ENCODE measurements at places on chromosomes 13 and 19.

GRCh38 chr13:112487127-112487517 is 100.8 kb downstream of the TUBGCP3 start:
- DNase-seq = no peak

- DNase-seq = no peak
Observed at GRCh38 chr19:31140717-31141116, 208.5 kb downstream of the TSHZ3 start.

DNA sequence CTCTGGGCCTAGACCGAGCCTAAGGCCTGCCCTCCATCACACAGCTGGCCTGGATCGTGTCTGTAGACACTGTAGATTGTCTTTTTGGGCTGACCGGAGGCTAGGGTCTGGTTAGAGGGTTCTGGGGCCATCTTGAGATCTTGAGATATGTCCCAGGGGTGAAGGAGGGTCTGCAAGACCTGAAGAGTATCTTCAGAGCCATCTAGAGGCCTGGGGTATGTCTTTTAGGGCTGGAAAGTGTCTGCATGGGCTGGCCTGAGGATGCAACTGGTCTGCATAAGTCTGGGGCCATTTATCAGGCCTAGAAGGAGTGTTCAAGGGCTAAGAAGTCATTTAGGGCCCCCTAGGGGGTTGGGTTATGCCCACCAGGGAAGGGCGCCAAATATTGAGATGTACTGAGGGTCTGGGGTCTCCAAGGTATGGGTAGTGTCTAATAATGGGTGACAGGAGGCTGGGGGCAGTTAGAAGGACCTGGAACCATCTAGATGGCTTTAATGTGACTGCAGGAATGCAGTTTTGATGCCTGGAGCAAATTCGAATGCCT is 555 bp downstream of the SCAF1 start:
- no peak for DNase-seq

- DNase-seq = no peak
Observed at GRCh38 chr13:48662226-48662625, 8.5 kb downstream of the CYSLTR2 start.

DNA sequence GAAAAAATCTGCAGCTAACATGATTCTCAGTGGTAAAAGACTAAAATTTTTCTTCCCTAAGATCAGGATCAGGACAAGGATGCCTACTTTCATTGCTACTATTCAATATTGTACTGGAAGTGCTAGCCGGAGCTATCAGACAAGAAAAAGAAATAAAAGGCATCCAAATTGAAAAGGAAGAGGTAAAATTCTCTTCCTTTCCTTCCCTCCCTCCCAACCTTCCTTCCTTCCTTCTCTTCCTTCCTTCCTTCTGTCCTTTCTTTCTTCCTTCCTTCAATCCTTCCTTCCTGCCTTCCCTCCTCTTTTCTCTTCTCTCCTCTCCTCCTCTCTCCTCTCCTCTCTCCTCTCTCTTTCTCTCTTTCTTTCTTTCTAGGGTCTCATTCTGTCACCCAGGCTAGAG is 26.7 kb upstream of the LRP3 start:
- no peak for DNase-seq

DNA sequence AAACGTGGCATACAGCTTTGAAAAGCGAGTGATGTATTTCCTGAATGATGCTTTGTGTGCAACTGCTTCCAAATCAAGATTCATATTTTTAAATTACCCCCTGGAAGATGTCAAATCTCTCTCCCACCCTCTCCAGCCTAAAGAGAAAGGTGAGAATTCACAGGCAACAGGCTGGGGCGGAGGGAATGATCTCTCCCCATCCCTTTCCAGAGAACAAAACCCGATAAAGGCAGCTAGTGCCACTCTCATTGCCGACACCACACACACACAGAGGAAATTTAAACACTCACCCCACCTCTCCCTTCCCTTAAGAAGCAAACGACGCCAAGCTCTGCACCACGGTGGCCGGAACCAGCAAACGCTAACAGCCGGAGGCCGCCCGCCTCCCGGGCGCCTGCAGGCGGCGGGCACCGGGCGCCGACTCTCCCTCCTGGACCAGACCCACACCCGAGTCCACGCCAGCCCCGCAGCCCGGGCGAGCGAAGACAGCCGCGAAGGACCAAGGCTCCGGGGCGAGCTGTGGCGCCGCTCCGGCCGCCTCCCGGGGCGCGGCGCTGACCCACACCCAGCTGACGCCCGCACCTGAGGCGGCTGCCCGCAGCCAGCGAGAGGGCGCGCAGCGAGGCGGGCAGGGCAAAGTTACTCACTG is 477 bp downstream of the LNX2 start:
- DNase-seq = no peak

DNA sequence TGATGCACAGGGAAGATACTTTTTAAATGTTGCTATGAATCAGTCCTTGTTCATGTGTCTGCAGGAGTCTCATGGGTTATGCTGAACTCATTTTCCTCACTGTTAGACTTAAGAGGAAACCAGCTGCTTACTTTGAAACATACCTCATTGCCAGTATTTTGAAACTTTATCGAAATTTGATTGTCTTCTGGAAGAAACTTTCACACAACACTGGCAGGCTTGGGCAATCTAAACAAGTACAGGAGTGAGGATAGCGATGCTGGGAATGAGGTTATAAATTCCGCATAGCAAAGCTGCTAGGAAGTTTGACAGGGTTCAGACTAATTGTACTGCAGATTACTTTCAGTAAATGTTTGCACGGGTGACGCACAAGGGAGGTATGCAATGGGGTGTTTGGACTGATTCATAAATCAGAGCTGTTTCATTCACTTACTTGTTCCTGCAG is 245.7 kb downstream of the DNAJC15 start:
- peak; percentile 89 for DNase-seq

- DNase-seq = peak; percentile 69
Observed at GRCh38 chr13:27130979-27131623, 40.5 kb downstream of the USP12 start.

DNA sequence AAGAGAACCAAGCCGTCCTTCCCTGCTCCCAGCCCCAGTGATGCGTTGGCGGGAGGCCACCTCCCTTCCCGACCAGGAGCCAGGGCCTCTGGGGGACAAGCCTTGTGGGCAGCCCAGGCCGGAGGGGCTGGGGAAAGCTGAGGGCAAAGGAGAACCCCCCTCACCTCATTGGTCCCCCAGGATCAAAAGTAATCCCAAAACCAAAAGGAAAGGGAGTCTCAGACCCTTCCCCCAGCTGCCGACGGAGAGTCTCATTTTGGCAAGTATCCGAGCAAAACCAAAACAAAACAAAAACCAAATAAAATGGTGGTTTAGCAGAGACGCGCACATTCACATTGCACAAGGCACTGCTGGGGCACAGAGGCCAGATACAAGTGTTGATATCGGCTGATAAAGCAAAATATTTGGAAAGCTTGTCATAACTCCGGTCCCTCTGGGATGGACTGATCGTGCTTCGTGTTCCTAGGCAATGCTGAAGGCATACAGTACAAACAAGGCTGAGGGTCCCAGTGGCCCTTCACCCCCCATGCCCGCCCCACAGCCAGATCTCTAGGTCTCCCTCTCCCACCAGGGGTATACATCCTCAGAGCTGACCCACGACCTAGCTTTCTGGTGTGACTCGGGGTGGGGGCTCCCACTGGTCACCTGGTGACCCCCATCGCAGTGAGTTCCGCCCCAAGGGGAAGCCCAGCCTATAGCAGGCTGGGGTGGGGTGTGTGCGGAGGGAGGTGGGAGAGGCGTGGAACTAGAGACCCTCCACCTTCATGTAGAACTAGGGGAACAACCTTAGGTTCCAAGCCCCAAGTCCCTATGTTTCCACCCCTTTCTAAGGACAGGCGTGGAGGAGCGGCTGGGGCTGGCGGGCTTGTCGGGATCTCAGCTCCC is 2.1 kb downstream of the CEBPA start:
- no peak for DNase-seq

- DNase-seq = no peak
Observed at GRCh38 chr19:9757544-9758501, 10.7 kb downstream of the ZNF846 start.

DNA sequence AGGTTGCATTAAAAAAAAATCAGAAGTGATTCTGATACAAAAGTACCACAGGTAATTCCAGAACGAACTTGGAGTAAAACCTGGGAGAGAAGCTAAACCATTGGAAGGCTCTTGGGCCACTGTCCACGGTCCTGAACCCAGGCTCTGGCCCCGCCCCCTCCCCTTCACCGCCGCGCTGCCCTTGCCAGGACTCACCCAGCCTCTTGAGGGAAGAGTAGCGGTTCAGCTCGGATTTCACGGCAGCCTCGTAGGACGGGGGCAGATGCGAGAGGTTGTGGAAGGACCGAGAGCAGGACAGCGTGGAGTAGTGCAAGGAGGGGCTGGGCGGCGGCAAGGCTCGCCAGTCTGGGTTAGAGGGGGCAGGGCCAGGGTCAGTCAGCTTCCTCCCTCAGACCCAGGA is 5.7 kb downstream of the SHISA7 start:
- peak; percentile 78 for DNase-seq

- DNase-seq = peak; percentile 36
Observed at GRCh38 chr13:38542601-38543000, 144.3 kb upstream of the FREM2 start.

DNA sequence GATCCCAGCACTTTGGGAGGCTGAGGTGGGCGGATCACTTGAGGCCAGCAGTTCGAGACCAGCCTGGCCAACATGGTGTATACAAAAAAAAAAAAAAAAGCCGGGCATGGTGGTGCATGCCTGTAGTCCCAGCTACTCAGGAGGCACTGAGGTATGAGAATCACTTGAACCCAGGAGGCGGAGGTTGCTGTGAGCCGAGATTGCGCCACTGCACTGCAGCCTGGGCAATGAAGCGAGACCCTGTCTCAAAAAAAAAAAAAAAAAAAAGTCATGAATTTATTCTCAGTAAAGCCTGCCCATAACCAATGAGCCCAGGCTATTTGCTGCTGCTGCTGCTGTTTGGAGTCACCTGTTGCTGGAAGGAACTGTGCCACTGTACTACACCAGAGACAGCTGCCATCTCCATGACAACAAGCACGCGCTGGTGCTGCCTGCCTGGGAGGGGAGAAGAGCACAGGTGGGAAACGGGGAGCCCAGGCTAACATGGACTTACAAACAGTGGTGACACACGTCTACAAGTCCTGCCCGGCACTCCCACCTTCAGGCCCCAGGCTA is 11.3 kb downstream of the ZFR2 start:
- no peak for DNase-seq

Data from RWPE1 (cell line).